ENCODE measurements at places on chromosomes 3 and 15.
A peak's percentile ranks its signal among the peaks of the same experiment; 100 is the strongest.

DNA sequence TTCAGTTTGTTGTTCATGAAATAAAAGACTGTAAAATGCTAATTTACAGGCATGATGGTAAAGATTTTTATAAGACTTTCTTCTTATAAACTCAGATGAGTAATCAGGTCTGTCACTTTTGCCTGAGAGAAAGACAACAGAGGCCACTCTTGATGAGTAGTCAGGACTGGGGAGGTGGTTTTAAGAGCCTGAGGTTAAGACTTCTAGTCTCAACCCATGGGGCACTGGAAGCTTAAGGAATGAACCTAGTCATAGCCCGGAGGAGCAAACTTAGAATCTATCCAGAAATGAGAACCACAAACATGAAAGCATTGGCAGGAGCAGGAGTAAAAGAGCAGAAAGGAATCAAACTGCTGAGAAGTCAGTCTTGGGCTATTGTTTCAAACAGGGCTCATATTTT, 846.3 kb upstream of the ARPP21 start:
- DNase-seq, result no peak

DNA sequence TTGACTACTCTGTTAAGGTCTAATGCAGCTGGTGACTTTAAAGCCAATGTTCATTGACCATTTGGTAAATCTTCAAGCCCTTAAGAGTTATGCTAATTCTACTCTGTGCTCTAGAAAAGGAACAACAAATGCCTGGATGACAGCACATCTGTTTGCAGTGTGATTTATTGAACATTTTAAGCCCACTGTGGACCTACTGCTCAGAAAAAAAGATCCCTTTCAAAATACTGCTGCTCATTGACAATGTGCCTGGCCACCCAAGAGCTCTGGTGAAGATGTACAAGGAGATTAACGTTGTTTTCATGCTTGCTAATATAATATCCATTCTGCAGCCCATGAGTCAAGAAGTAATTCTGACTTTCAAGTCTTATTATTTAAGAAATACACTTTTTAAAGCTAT, 110.8 kb downstream of the TBC1D5 start:
- no peak for DNase-seq

- DNase-seq, result peak; percentile 56
Observed at GRCh38 chr3:108124337-108125152, 33.7 kb upstream of the CD47 start.

DNA sequence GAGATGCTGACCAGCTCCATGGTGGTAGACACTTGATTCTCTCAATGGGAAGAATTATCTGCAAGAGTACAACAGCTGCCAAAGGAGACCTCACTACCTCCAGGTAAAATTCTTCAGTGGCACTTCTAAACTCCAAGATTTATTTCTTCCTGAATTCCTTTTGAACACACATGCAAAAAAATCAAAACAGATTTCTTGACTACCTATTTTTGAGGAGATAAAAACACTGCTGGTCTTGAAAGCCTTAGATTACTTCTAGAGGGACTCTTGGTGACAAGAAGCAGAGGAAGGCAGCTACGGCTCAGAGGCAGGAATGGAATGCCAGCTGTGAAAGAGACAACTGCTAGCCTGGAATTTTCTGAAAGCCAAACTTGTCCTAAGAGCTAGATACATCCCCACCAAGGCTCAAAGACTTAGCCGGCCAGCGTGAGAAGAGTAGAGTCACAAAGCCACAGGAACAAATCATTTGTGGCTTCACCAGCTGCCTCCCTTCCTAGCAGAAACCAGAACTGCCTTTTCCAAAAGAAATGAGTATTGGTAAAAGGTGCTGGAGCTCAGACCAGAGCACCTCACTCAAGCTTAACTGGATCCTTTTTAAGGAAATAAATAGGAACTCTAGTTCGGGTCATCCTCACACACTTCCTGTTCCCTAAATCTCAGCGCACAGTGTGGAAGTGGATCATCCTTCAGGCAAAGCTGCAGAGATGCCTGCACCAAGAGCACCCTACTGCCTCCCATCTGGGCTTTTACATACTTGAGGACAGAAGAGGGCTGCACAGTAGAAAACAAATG, 32.6 kb downstream of the CLK3 start:
- DNase-seq, result no peak

GRCh38 chr15:69998541-69999391, 99.0 kb downstream of the TLE3 start:
- no peak for DNase-seq

DNA sequence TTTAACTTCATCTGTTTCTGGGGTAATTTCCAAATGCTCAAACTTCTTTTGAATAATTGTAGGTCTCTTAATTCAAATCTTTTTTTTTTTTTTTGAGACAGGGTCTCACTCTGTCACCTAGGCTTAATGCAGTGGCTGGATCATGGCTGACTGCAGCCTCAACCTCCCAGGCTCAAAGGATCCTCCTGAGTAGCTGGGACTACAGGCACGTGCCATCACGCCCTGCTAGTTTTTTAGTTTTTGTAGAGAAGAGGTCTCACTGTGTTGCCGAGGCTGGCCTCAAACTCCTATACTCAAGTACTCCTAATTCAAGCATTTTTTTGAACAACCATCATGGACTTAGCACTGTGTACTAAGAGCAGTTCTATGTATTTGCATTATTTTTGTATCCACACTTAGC, 3.8 kb upstream of the SIAH2 start:
- DNase-seq, result no peak

DNA sequence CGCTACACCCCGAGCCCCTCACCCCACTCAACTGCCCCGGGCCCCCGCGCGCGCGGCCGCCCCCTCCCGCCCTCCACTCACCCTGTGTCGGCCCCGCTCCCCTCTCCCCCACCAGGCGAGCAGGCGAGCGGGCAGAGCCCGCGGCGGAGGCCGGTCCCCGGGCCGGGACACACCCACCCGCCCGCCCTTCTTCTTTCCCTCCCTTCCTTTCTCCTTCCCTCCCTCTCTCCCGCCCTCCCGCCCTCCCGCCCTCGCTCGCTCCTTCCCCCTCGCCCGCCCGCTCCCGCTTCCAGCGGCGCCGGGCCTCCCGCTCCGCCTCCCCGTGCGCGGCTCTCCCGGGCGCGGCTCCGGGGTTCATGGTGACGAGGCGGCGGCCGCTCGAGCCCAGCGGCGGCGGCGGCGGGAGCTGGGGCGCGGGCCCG, at the start of gene CTDSPL:
Gene CTDSPL, plus strand, starts transcription at position 261 of the 422 bp plus-strand sequence. CDS start 320 bp downstream, outside the sequence.
- DNase-seq, result no peak

DNA sequence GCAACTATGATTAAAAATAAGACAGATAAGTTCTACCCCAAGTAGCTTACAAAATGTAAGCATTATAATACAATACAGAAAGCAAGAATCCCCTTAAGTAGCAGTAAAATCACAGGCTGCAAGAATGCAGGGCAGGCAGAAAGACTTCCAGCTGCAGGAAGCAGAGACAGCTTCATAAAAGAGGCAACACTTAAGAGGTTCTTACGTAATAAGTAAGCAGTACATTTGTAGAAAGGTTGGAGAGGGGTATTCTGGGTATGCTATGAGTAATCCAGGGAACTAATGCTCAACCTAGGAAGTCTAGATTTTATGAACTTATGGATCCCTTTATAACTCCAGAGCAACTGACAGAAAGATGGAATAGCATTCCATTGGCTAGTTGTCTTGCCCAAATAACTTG, 151.6 kb downstream of the IL5RA start:
- no peak for DNase-seq

DNA sequence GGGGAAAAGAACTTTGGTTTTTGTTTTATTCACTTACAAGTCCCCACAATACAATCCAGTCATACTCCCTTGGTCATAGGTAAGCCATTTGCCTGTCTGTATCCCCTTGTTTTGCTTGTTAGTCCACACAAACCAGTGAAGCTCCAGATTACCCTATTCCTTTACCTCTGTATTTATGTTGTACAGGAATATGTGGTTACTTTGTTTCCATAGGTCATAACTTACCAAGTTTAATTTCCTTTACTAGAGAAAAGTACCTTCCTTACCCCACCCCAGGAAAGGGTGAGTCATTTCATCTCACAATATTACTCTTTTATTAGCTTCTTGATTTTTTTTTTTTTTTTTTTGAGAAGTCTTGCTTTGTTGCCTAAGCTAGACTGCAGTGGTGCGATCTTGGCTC, 113.4 kb upstream of the LRRFIP2 start:
- no peak for DNase-seq

GRCh38 chr3:58484045-58484721, 7.7 kb upstream of the KCTD6 start:
- DNase-seq, result no peak

GRCh38 chr3:34011171-34012101, 213.0 kb downstream of the PDCD6IP start:
- no peak for DNase-seq

GRCh38 chr15:25671132-25671531, 192.0 kb downstream of the ATP10A start:
- no peak for DNase-seq

DNA sequence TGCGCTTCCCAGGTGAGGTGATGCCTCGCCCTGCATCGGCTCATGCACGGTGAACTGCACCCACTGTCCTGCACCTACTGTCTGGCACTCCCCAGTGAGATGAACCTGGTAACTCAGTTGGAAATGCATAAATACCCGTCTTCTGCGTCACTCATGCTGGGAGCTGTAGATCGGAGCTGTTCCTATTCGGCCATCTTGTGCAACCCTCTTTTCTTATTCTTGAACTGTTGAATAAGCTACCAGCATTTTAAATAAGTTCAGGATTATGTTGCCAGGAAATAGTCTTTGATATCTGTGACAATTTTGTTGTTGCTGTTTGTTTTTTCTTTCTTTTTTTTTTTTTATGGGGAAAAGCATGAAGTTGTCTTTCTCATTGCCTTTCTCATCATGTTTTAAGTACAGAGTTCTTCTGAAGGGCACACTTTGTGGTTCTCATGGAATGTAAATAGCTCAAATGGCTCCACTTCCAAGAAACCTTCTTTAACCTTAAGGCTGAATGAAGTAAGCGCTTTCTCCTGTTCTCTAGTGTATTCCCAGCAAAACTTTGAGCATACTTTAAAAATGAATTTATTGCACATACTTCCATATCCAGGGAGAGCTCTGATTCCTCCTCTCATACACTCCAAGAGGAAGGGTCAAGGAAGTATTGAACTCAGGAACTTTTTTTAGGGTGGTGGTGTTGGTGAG, 468.0 kb upstream of the TBL1XR1 start:
- no peak for DNase-seq

GRCh38 chr3:143975554-143976152, 4.0 kb downstream of the DIPK2A start:
- no peak for DNase-seq

GRCh38 chr3:157445857-157446256, 9.2 kb downstream of the PTX3 start:
- DNase-seq, result no peak

DNA sequence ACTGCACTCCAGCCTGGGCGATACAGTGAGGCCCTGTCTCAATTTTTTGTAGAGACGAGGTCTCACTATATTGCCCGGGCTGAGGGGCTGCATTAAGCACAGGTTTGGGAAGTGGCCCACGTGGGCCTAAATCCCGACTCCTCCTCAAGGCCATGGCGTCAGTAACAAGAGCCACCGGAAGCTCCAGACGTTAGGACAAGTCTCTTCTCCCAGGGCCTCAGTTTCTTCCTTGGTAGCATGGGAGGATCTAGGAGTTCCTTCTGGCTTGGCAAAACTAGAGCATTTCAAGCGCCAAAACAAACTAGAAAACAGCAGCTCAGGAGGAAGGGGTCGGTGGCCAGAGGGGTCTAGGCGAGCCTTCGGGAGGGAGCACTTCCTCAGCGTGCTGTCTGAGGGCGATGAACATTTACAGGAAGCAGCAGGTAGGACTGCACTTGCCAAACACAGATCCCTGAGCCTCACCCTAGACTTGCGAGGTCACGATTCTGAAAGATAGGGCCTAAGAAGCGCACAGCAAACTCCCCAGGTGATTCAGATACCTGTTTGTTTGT, 536 bp downstream of the SNAPC5 start:
- no peak for DNase-seq

DNA sequence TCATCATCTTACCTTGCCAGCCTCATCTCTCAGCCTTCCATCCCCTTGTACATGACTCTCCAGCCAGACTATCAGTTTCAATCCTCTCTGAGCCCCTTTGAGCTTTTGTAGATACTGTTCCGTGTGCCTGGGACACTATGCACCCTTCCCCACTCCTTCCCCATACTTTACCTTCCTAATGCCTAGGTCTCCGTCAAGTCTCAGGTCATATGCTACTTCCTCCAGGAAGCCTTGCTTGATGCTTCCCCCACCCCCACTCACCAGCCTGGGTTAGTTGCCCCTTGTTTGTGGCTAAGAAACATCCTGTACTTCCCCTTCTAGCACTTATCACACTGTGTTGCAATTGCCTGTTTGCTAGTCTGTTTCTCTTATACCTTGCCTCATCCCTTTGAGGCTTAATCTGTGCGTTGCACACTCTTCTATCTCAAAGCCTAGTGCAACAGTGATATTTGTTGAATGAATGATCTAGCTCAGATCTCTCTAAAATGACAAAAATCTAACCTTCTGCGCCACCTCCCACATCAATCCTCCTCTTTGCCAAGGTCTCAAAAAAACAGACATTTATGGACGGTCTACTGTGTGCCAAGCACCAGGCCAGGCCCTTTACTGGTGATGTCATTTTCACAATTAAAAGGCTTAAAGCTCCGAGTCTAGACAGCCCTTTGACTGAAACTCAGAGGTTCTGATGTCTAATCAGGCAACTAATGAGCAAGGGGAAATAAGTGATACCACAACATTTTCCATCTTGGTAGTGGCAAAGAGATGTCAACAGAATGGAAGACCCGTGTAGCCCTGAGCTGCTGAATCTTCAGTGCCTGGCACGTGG, 6.5 kb upstream of the USP3 start:
- peak; percentile 43 for DNase-seq

DNA sequence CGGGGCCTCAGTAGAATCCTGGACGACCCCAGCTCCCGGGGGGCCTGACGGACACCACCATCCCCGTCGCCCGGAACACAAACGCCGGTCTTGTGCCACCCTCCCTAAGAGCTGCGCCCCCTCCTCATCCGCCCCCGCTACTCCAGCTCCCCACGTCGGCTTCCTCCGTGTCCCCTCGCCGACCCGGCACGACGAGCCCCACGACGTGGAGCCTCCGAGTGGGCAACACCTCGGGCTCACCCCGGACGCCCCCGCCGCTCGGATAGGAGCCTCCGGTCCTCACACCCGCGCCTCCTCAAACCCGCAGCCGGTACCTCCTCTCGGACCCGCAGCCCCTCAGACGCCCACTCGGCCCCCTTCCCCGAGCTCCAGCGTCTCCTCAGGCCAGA, 525 bp downstream of the NPTN start:
- peak; percentile 9 for DNase-seq

DNA sequence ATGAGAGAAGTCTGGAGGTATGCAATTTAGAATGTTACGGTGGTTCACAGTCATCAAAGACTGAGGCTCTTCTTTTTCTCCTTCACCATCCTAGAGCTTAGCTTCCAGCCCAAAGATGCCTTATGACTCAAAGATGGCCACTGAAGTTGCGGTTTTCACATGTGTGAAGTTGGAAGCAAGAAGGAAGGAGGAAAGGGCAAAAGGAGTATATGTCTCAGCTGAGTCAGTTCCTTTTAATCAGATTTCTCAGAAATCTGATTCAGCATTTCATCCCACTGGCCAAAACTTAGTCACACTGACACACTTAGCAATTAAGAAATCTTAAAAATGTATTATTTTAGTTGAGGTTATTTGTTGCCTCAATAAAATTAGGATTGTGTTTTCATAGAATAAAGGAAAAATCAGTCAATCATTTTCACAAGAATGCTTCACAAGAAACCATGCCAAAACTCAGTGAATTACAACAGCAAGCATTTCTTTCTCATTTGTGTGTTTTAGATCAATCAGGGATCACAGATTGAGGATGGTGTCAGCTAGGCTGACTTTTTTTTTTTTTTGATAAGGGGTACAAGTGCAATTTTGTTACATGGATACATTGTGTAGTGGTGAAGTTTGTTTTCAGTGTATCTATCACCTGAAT, 211.1 kb upstream of the GADL1 start:
- no peak for DNase-seq

GRCh38 chr3:143218166-143218835, 98.7 kb downstream of the CHST2 start:
- no peak for DNase-seq

Data from stimulated activated CD8-positive, alpha-beta memory T cell treated with anti-CD3 and anti-CD28 coated beads, Interleukin-15, amount 100 ng/mL, for 48 hours (primary cell).